ENCODE measurements at places on chromosomes 6 and 20. TPM values are rescaled to one million over a fixed set of nuclear protein-coding genes. Genes with fewer than 3 reads are reported as not detected.

The LRFN2 gene
- total RNA-seq = not detected

The NKAIN4 gene
- 0.15 TPM for total RNA-seq

The MUC22 gene
- not detected for total RNA-seq

The LPIN3 gene
- total RNA-seq = 4.0 TPM

The ZSCAN26 gene
- 11.5 TPM for total RNA-seq

The CNR1 gene
- total RNA-seq = not detected

The ZNF165 gene
- total RNA-seq = 0.30 TPM

The TMC2 gene
- not detected for total RNA-seq

The KCNK16 gene
- total RNA-seq = not detected

The PAK5 gene
- total RNA-seq = not detected

The PAQR8 gene
- total RNA-seq = 1.9 TPM

The SLC22A2 gene
- total RNA-seq = not detected

The MYL9 gene
- 5.6 TPM for total RNA-seq

The PNPLA1 gene
- total RNA-seq = not detected

The SLC32A1 gene
- total RNA-seq = not detected

The BHLHE23 gene
- not detected for total RNA-seq

The SALL4 gene
- total RNA-seq = 0.15 TPM

The MEP1A gene
- not detected for total RNA-seq

The TBC1D22B gene
- total RNA-seq = 2.9 TPM

The SIRPB2 gene
- total RNA-seq = not detected

The KHDC1 gene
- 5.4 TPM for total RNA-seq

The OXT gene
- total RNA-seq = not detected

The PRSS35 gene
- total RNA-seq = 1.9 TPM

The C6orf52 gene
- total RNA-seq = 0.38 TPM

The SLA2 gene
- not detected for total RNA-seq

The APCDD1L gene
- 26.5 TPM for total RNA-seq

The NFATC2 gene
- 0.60 TPM for total RNA-seq

The MRPL18 gene
- 79.1 TPM for total RNA-seq

The SSTR4 gene
- not detected for total RNA-seq

The ZSCAN9 gene
- total RNA-seq = 4.2 TPM

The TRMT11 gene
- 12.5 TPM for total RNA-seq

The PFDN4 gene
- total RNA-seq = 26.1 TPM

The SRSF12 gene
- 0.08 TPM for total RNA-seq

The MYB gene
- 3.8 TPM for total RNA-seq

The CRISP2 gene
- not detected for total RNA-seq

The OPRM1 gene
- not detected for total RNA-seq

The TOX2 gene
- 2.0 TPM for total RNA-seq

The SIRT5 gene
- total RNA-seq = 3.7 TPM

The MYLIP gene
- total RNA-seq = 20.7 TPM

The BTN1A1 gene
- total RNA-seq = not detected

The ZFP57 gene
- total RNA-seq = not detected

The BPIFA1 gene
- total RNA-seq = not detected

The CLPSL2 gene
- not detected for total RNA-seq

The CST4 gene
- not detected for total RNA-seq

The CRISP3 gene
- not detected for total RNA-seq

The TCP11 gene
- total RNA-seq = not detected

The PI16 gene
- total RNA-seq = under 0.01 TPM

The BMP2 gene
- 3.8 TPM for total RNA-seq

The DUSP15 gene
- total RNA-seq = 0.23 TPM

The PCK1 gene
- not detected for total RNA-seq

The DDO gene
- 1.7 TPM for total RNA-seq

The GGTLC1 gene
- total RNA-seq = not detected

The HLA-DMB gene
- 0.08 TPM for total RNA-seq

The XKR7 gene
- not detected for total RNA-seq

The TPD52L1 gene
- total RNA-seq = 5.6 TPM

The RSPH3 gene
- total RNA-seq = 3.1 TPM

The ZBTB24 gene
- 3.4 TPM for total RNA-seq

The CDH22 gene
- not detected for total RNA-seq
